ENCODE measurements at places on chromosomes 5 and 9.

DNA sequence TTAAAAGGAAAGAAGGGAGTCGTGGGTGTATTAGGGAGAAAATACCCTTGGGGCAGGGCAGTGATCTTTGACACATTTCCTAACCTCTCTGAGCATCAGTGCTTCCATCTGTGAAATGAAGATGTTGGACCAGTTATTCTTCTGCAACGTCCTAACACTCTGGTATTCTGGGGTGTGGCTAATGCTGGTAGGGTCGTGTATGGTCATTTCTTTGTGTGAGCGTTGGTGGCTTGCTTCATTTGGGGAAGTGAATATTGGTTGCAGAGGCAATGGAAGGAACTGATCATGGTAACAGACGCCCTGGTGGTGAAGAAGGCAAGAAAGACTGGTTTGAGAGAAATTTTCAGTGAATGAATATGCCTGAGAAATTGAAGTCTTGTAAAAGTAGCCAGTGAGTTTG, 67.9 kb upstream of the TTC23L start:
- no peak for DNase-seq

- no peak for DNase-seq
Observed at GRCh38 chr9:13648068-13648467, 368.6 kb upstream of the MPDZ start.

GRCh38 chr5:45277860-45278259, 418.3 kb downstream of the HCN1 start:
- no peak for DNase-seq

GRCh38 chr5:50595199-50595598, 71.2 kb upstream of the PARP8 start:
- DNase-seq, result peak; percentile 69
